Foreskin keratinocyte (primary cell): ENCODE measurements at places on chromosomes 5 and 9. TPM values are rescaled to one million over a fixed set of nuclear protein-coding genes. Genes with fewer than 3 reads are reported as not detected.

GRCh38 chr9:120915854-120916470, 10.6 kb downstream of the TRAF1 start:
- no peak for DNase-seq

- DNase-seq = no peak
Observed at GRCh38 chr9:86413971-86414880, 60.0 kb upstream of the TUT7 start.

DNA sequence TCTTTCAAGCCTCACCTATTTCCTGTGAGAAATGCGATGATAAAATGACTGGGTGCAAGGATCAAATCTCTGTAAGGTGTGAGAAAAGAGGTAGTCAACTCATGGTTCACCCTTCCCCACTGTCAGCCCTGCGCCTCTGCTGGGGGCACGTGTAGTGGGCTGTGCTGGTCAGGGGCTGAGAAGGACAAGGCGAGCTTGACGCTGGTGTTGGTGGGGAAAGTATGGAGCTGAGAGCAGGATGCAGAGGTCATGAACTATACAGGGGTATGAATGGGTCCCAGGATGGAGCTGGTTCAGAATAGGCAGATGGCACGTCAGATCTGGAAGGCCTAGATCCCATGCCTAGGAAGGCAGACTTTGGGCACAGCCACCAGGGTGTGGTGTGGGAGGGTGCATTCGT, 20.6 kb downstream of the PITX1 start:
- DNase-seq = no peak

DNA sequence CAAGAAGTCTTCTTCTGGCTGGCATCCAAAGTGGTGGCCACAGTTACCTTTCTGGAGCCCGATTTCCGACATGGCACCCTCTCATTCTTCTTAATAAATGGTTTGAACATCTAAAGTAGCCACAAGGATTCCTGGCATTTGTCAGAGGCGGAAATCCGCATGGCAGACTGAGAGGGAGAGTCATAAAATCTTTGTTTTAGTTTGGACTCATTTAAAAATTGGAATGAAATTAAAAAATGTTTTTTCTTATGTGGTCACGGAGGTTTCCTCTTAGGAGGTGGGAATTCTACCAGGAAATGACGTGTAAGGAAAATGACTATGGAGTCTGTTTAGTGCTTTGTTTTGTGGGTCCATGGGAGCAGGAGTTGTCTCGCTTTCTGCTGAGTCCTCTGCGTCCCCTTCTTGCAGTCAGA, 133.0 kb upstream of the PTCH1 start:
- no peak for DNase-seq

GRCh38 chr5:76583163-76584047, 39.8 kb downstream of the F2RL2 start:
- DNase-seq = no peak

DNA sequence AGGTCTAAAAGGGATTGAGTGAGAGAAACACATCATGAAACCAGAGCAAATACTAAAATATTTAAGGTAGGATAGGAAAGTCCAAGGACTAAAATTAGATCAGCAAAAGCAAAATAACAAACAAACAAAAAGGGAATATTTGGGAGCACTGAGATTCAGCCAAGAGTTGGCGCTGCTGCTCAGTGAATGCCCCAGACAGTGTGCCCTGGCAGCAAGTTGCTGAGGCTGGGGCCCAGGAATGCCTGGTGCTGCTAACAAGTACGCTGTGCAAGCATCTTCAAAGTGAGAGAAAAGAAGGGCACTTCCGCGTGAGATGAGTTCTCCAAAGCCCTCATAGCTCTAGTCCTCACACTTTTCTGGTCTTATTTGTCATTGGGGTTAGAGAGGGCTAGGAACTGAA, 603.3 kb downstream of the EFNA5 start:
- no peak for DNase-seq

- no peak for DNase-seq
Observed at GRCh38 chr5:67249590-67249895, 52.9 kb upstream of the CD180 start.

- DNase-seq = no peak
Observed at GRCh38 chr9:129145841-129146292, 32.2 kb downstream of the IER5L start.

DNA sequence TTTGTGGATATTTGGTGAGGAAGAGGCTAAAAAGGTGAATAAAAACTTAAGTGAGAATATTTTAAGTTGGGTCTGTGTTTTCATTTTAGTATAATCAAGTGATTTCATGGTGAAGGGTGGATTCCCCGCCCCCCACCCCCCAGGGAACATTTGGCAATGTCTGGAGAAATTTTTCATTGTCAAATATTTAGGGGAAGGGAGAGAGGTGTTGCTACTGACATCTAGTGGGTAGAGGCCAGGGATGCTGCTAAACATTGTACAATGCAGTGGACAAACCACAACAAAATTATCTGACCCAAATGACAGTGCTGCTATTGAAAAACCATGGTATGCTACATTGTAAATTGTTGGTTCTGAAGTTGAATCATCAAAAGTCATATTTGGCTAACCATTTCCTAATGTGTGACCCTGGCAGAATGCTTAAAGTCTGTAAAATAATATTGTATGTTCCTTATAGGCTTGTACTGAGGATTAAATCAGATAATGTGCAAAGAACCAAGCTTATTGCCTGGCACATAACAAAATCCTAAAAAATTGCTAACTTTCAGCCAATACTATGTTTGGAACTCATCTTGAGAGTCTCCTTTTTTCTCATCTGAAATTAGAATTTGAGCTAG, 5.6 kb downstream of the C5orf24 start:
- peak; percentile 19 for DNase-seq

GRCh38 chr9:89036891-89037290, 45.6 kb downstream of the S1PR3 start:
- no peak for DNase-seq

DNA sequence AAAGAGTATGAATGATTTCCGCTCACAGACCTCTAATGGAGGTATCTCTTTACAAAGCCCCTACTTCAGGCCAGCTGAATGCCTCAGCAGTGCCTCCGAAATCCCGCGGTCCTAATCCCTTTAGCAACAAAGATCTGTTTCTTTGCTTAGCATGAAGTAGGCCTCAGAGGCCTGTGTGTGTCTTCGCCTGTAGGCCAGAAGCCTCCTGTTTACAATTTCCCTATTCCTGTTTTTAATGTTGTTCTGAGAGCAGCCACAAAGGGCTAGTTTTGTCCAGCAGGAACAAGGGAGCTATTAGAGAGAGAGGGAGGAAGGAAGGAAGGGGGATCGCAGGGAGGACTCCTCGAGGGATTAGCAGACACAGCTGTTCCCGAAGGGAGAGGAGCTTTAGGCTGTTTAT, 166.4 kb upstream of the SPRY4 start:
- DNase-seq = no peak

- DNase-seq = no peak
Observed at GRCh38 chr5:178325311-178325678, 92.7 kb upstream of the PHYKPL start.

DNA sequence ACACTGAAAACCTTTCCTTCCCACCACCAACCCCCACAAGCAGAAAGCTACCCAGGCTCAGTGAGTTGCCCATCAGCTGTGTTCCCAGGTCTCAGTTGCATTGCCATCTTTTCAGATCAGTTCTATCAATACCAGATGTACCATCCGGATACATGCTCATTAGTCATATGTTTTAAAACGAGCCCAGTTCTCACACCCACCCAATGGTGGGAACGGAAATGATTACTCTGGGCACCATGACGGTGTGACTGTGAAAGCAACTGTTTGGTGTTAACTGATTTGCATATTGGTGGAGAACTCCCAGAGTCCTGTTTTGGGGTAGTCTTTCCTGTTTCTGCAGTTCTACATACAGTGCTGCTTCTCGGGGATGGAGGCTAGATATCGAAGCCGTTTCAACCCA, 212.3 kb downstream of the TRIM36 start:
- no peak for DNase-seq

- DNase-seq = no peak
Observed at GRCh38 chr9:123715258-123715657, 214.7 kb downstream of the DENND1A start.

- DNase-seq = no peak
Observed at GRCh38 chr9:121499427-121500164, at the start of gene GGTA1. Gene GGTA1, minus strand, starts transcription at chr9:121499844. Its CDS starts 31,922 bp downstream, at chr9:121467922.

DNA sequence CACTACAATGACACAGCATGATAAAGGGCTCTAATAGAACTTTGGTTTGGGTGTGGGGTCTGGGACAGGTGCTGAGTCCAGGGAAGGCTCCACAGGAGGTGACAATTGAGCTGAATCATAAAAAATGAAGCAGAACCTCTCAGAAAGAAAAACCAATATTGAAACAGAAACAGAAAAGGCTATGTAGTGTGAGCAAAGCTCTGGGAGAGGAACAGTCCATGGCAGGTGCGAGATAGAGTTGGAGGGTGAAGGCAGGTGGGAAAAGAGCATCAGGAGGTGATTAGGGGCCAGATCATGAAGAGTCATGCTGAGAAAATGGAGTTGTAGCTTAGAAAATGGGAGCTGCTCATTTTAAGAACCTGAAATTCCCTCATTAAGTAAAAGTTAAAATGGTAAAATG, 164.9 kb downstream of the KCTD16 start:
- no peak for DNase-seq

GRCh38 chr9:93065135-93065720, 6.7 kb downstream of the SUSD3 start:
- peak; percentile 11 for DNase-seq

GRCh38 chr5:2006193-2006970, 123.7 kb upstream of the IRX4 start:
- no peak for DNase-seq

DNA sequence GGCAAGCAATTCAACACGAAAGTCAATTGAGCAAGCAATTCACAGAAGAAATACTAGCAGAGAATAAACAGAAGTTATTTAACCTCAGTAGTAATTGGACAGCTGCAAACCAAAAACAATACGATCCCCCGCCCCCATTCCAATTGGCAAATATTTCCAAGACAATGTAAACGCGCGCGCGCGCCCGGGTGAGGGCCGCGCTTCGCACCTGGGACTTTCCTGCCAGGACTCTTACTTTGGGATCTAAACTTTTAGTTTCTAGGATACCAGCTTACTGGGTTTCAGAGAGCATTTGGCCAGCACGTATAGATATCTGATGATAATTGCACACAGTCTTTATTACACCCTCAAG, 8.6 kb downstream of the RUFY1 start:
- DNase-seq = no peak

DNA sequence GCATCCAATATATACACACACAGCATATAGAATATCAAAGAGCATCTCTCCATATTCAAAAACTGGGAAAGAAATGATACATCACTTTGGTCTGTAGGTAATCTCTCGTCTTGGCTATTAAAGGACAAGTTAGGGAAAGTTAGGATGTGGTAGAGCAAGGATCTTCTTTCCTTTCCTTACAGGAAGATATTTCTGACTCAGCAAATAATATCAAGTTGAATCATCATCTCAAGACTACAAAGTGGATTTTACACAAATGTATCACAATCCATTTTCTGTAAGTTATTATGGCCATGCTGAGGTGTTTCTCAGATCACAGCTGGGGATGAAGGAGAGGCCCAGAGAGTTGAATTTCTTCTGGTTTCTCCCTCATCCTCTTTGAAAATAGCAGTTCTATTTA, 651.7 kb upstream of the CCNG1 start:
- DNase-seq = peak; percentile 2

DNA sequence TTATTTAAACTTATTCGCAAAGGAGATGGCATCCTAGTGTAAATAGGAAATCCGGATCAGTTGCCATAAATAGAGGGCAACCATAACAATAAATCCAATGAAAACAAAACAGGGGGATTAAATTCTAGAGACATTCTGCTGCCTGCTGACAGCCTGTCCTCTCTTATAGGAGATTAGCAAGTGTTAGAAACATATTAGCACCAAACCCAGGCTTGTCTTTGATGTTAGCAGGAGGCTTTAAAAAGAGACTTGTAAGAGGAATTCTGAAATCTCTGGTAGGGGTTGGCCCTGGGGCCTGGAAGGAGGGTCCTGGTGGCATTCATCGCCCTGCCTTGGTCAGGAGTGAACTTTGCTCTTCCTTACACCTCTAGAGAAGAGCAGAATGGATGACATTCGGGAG, 21.6 kb downstream of the NDST1 start:
- no peak for DNase-seq

GRCh38 chr9:967903-968641, 8.4 kb upstream of the DMRT3 start:
- no peak for DNase-seq

DNA sequence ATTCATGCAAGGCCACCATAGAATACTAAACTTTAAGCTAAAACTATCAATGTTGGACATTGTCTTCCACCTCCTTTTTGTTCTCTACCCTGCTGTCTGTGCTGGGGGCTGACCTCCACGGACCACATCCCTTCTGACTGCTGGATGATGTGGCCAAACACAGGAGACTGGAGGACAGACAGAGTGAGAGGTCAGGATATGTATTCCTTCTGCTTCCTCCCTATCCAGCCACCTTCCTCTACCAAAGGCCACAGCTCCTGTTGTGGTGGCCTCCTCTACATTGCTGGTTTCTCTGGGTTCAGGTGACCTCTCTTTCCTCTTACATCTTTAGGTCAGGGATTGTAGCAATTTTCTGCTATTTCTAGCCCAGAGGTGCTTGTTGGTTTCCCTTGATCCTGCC, 148.1 kb downstream of the ACTBL2 start:
- no peak for DNase-seq

- no peak for DNase-seq
Observed at GRCh38 chr5:18091758-18092157, 457.5 kb downstream of the TAF11L14 start.

GRCh38 chr9:3746296-3747275, 220.8 kb upstream of the RFX3 start:
- DNase-seq = peak; percentile 95

DNA sequence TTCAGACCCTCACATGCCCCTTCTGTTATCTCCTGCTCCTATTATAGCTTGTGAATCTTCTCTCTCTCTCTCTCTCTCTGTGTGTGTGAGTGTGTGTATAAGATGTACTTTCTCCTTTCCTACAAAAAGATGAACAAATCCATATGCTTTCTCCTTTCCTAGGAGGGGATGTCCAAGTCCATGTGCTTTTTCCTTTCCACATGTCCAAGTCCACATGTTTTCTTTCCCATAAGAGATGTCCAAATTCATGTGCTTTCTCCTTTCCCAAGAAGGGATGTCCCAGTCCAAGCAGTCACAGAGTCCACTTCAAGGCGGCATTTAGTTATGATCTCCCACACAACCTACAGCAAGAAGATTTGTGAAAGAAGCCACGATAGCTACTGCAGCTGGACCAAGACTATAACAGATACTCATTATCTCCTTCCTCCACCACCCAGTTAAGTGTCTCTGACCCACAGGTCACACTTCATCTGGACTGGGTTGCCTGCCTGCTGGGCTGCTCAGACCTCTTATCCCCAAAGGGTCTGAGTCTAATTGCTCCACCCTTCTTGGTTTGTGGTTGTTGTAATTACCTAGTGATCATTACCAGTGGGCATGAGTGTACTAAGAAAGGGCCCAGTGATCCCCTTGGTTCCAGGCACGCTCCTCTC, 18.4 kb upstream of the FOXI1 start:
- no peak for DNase-seq

- DNase-seq = no peak
Observed at GRCh38 chr5:160462167-160462566, 40.5 kb downstream of the PTTG1 start.

NEUROG1 gene
- not detected in 2 replicates for polyA plus RNA-seq

NOTCH1 gene
- polyA plus RNA-seq = 8.3 and 11.7 TPM in 2 replicates

PCDHA9 gene
- 0.01 TPM in 1 of 2 replicates, not detected in the other for polyA plus RNA-seq

CTNND2 gene
- 0.08 TPM in 2 replicates for polyA plus RNA-seq

NMUR2 gene
- not detected in 2 replicates for polyA plus RNA-seq

SPOCK1 gene
- polyA plus RNA-seq = 0.10 and 0.27 TPM in 2 replicates

FGD3 gene
- polyA plus RNA-seq = 0.08 and 0.13 TPM in 2 replicates

ARAP3 gene
- 3.7 and 5.0 TPM in 2 replicates for polyA plus RNA-seq

SH3PXD2B gene
- polyA plus RNA-seq = 16.2 and 18.1 TPM in 2 replicates

MARCHF11 gene
- not detected in 2 replicates for polyA plus RNA-seq

NME5 gene
- 0.10 and 0.16 TPM in 2 replicates for polyA plus RNA-seq

ZER1 gene
- polyA plus RNA-seq = 9.5 and 10.4 TPM in 2 replicates

SLC34A3 gene
- not detected in 2 replicates for polyA plus RNA-seq

GAPT gene
- polyA plus RNA-seq = not detected in 2 replicates

GARNL3 gene
- polyA plus RNA-seq = 0.54 and 0.60 TPM in 2 replicates

SNCAIP gene
- 0.03 TPM in 1 of 2 replicates, not detected in the other for polyA plus RNA-seq
